ENCODE measurements at places on chromosomes 16 and 17.

DNA sequence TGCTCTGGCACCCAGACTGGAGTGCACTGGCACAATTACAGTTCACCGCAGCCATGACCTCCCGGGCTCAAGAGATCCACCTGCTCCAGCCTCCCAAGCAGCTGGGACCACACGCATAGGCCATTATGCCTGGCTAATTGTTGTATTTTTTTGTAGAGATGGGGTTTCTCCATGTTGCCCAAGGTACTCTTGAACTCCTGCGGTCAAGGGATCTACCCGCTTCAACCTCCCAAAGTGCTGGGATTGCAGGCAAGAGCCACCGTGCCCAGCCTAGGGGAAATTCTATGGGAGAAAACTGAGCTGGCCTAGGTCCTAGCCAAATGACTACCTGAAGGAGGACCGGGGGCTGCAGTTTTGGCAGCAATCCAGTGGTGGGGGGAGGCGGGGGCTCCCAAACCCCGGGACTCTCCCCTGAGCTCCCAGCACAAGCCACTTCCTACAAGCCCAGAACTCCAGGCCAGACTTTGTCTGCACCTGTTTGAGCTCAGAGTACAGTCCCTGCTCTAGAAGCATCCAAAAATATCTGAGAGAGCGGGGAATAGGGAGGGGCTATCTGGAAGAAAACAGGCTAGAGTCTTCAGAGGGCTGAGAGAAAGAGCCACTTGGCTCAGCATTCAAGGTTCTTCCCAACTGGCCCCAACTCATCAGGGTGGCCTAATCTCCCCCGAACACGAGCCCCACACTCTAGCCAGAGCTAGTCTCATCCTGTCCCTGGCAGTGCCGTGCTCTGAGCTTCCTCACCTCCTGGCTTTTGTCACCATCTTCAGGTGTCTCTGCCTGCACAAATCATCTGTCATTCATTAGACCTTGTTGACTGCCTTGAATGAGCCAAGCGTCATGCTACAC, 9.1 kb downstream of the SRL start:
- no peak for DNase-seq

GRCh38 chr17:73228748-73229236, 32.9 kb downstream of the CPSF4L start:
- DNase-seq: peak; percentile 43

DNA sequence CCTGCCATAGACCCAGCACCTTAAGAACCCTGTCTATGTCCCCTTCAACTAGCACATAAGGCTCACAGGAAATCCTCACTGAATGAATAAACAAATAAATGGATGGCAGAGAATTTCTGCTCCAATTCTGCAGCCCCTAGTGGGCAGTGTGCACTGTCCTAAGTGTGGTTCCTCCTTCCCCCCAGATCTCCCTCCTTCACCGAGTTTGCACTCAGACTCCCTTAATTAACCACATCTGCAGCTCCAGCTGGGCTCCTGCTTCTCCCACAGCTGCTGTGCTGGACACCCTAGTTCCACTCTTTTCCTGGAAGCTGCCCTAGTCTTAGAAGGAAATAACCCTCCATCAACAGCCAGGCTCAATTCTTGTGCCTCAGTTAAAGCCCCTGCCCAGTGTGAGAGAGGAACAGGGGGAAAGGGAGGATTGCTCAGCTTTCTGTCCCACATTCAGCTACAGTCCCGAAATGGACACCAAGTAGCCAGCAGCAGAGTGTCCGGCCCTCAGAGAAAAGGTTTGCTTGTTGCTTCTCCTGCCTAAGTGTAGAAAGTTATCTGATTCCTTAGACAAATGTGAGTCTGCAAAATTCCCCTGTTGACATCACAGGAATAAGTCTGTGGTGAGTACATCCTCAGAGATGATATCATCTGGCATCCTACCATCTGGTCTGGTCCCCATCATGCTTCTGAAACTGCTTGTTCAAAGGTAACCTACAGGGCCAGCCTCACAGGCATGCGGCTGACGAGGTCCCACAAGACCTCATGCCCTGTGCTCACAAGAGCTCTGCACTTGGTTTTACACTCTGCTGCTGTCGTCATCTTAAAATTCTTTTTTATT, 12.3 kb downstream of the LRRC3C start:
- DNase-seq: no peak

GRCh38 chr16:65313936-65314626, 192.2 kb upstream of the CDH11 start:
- no peak for DNase-seq

GRCh38 chr17:44745301-44745700, 13.5 kb upstream of the ADAM11 start:
- DNase-seq: no peak

DNA sequence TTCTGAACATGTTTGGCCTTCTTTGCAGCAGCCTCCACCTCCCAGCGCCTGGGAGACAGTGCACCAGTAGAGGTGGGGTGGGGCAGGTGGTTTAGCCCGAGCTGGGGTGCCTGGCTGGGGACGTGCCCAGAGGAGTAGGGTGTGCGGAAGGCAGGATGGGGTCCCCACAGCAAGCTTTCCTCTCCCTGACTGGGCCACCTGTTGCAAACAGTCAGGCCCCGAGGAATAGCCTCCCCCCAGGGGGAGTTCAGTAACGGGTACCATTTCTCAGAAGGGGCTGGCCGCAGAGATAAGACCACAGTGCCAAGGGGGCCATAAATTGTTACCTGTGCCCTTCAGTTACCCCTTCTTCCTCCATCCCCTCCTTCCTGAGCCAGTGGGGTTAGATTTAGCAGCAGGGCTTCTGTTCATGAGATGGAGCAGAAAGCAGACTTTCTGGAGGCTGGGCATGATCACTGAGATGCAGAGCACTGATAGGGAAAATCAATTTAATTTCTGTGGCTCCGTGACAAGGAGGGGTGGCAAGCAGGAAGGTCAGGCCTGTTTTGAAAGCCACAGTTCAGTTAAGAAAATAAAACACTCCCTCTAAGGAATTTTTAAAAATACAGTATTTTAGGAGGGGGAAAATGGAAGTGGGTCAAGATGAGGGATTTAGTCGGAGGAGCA, 181.9 kb downstream of the MSI2 start:
- DNase-seq: no peak

GRCh38 chr17:11848330-11848729, 148.9 kb downstream of the ZNF18 start:
- DNase-seq: no peak

DNA sequence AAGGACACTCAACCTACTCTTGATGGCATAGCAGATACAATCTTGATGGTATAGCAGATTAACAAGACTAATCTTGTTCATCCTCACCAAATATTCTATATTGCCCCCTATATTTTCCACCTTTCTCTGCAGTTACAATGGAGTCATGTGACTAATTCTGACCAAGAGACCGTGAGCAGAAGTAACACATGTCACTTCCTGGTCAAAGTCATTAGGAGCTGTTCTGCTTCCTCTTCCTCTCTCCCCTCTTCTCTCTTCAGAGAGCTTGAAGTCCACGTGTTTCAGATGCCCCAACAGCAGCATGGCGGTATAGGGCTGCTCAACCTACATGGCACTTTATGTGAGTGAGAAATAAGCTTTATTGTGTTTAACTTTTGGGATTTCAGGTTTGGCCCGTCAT, 55.3 kb upstream of the ERCC4 start:
- no peak for DNase-seq

- no peak for DNase-seq
These were observed at the start of gene HS3ST6 for GRCh38 chr16:1918351-1919326. HS3ST6 (minus strand) TSS chr16:1918415; CDS start chr16:1918323, 92 bp downstream.

- DNase-seq: no peak
These were observed 678 bp upstream of the HOXB6 start for GRCh38 chr17:48605409-48605919.

- no peak for DNase-seq
These were observed 25.1 kb upstream of the NOS2 start for GRCh38 chr17:27825459-27825858.

- DNase-seq: no peak
These were observed 88.3 kb upstream of the PLEKHM1 start for GRCh38 chr17:45578516-45579455.

DNA sequence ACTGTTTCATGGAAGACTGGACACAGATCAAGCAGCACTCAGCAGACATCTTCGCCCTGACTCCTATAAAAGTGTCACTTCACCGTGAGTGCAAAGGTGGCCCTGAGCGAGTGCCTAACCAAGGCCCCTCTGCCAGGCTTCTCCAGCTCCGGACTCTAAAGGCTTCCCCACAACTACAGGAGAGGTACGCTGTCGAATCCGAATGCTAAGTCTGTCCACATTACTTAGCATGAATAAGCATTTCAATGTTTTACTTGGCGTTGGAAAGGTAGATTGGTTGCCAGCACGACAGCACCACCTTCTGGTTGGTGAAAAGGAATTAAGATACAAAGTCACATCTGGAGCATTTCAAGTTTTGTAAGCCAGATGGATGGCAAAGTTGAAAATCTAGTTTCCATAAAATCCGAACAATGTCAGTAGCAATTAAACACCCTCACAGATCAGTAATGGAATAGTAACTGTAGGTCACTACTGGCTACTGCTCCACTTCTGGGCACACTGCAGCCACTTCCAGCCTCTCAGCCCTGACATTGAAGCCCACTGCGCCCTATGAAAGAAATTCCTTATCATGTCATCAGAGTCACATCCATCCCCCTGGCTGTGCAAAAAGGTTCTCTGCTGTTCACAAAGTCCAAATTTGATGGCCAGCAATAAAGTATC, 100.9 kb downstream of the PARN start:
- peak; percentile 71 for DNase-seq
